AG09319 (cell line): ENCODE measurements at places on chromosomes 1 and 21.

- no peak for DNase-seq
These were observed 90.4 kb downstream of the NPHP4 start for GRCh38 chr1:5901841-5902240.

GRCh38 chr21:14050121-14050520 lies 160.6 kb downstream of the LIPI start:
- no peak for DNase-seq

DNA sequence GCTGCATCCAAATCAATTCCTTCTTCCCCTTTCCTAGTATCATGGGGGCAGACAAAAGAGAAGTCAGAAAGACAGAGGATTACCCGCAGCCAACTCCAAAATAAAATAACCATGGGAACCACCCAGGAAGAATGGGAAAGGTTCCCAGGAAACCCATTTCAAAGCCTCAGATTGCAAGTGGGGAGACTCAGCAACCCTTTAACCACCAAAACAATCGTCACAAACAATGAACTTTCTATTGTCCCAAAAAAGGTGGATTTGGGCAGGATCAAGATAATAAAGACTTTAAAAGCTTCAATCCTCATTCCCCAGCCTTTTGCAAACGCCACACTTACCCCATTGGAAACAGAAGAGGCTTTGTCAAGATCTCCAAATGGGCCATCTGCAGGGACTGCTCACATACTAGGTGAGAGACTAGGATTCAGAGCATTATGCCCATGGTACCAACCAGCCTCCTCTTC lies 5.1 kb downstream of the TIAM1 start:
- no peak for DNase-seq

DNA sequence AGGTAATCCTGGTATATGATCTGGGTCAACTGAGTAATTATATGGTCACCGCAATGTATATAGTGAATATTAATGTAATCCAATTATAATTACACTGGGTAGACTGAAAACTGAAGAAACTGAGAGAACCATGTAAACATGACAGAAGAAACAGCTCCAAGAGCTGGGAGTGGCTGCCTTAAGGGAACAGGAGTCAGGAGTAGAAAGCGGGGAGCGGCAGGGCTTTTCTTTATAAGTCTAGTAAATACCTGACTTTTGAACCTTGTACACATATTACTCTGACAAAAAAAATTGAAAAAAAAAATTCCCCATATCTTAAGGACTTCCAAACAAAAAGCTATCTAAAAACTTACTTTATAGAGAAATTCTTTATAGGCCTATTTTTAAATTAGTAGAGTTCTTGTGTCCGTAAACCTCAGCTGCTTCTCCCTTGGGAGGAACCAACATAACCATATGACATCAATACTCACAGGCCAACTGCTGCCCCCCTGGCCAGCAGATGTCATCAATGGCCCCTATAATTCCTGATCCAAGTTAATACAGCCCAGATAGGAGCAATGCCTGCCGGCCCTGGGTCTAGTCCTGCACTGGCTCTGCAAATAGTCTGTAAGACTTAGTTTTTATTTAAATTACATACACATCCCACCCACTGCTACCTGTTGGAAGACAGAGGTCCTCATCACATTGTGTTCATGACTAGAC lies 33.8 kb downstream of the THAP3 start:
- no peak for DNase-seq

DNA sequence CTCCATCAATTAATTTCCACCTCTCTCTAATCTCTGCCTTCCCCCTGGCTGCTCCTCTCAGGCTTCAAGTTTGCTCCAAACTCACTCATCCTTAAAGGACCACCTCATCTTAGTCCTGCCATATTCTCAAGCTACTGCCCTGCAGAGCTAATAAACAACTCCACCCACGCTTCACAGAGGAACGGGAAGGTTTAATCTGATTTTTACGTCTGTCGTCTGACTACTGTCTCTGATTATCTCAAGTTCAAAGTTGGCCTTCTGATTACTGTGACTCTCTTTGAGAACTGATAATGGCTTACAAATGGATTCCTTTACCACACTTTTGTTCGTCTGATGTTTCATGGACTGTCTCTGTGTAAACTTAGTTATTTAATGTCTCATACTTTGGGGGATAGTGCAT lies 7.6 kb upstream of the CPT2 start:
- no peak for DNase-seq
